Activated T-cell treated with anti-CD3 and anti-CD28 coated beads for 4 hours (primary cell): ENCODE measurements at places on chromosomes 2 and 18.

GRCh38 chr2:219542931-219543595, 546 bp downstream of the CHPF start:
- no peak for DNase-seq

DNA sequence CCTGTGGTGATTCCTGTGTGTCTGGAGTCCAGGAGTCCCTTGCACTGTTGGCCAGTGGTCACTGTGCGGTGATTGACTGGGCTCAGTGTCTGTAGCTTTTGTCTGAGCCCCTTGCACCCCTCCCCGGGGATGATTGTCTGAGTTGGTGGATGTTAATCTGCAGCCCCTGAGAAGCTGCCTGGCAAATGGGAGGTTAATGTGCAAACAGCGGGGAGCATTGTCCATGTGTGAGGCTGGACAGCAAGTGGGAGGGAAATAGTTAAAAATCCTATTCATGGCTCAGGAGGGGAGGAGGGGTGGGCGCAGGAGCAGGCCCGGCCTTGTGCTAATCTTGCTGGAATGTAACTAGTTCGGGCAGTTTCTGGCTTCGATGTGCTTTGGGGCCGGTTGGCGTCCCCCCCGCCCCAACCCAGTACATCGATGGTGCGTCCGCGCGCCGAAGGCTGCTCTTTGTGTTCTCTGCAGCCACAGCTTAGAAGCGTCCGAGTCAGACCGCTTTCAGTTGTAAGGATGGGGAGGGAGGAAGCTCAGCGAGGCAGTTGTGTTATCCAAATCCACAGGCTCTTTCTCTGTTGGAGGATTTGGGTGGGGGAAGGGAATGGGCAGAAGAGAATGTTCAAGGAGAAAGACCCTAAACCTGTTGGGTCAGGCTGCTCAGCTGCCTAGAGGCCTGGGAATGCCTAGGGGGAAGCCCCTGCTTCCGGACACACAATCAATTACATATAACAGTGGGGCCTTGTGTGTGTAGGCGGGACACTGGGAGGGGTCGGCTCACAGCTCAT, 71.8 kb downstream of the TGOLN2 start:
- DNase-seq: no peak

DNA sequence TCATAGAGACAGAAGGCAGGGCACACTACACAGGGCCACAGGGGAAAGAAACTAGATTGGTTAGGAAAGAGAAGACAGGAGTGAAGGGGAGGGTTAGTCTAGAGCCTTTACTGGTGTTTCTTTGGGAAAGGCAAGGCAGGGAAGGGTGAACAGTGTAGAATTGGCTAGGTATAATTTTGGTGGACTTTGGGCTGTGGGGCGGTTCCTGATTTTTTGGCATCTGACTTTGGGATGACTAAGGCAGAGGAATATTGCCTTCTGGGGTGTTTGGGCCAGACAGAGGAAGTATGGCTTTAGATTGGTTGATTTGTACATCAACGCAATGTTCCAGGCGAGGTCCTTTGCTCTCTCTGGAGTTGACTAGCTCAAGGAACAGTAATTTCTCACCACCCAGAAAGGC, 534.8 kb downstream of the DCC start:
- DNase-seq: no peak

DNA sequence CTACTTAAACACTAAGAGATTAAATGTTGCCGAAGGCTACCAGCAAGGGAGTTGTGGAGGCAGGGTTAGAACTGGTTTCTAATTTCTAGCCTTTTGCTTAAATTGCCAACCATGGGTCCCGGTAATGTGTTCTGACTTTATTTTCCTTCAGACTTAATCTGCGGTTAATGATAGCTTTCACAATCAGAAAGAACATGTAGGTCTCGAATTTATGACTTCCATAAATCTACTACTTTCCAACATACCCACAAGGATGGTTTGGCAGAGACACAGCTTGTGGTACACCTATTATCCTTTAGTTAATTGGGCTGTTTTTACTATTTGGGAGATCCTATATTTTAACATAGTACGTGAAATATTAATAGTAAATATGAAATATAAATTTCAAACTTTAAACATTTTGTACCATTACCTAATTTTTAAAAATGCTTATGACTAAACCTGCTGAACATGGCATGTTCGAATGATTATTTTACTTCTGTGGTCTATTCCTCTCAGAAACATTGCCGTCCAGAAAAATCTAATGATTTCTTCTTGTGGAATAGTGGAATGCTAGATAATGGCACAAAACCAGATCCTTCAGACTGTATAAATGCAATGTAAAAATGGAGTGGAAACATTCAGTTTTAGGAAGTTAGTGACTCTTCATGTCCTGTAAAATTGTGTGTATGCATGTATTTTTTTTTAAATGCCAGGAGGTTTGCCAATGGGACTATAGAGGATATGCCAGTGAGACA, 41.3 kb downstream of the PARD3B start:
- no peak for DNase-seq

DNA sequence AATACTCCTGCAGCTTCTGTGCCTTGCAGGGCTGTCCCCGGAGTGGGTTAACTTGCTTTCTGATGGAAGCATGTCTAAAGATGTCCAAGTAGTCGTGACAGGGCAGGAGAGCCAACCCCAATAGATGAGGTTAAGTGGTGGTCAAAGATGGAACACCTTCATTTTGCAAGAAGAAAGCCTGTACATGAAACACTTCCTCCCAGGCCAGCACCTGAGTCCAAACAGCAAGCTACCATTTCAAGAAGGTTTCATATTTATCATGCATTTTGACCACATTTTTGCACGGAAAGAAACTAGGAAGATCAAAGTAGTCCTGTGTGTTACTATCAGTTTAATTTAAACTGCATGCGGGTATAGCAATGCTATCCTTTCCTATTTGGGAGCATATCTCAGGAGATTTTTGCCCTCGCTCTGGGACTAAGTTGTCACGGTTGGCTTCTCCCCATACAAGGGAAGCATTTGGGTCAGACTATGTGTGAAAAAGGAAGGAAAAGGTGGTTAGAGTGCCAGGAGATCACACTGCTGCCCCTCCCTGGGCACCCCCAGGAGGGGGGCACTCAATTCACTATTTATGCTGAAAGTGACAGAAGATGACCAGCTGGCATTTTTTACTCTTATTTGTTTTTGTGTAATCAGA, 187.6 kb downstream of the ZNF521 start:
- no peak for DNase-seq

DNA sequence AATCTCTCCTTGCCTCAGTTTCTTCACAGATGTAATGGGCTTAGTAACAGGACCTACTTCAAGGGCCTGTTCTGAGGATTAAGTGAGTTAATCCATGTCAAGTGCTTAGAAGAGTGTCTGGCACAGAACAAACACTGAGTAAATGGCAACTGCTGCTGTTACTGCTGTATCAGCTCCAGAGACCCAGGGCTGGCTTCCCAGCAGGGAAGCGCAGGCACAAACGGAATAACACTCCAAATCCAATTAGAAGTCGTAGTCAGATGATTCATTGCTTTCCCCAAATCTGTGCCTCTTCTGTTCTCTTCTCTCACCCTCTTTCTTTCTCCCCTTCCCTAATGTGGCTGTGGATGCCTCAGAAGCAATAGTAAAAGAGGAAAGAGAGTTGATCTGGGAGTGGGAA, 101.1 kb upstream of the FZD7 start:
- no peak for DNase-seq

DNA sequence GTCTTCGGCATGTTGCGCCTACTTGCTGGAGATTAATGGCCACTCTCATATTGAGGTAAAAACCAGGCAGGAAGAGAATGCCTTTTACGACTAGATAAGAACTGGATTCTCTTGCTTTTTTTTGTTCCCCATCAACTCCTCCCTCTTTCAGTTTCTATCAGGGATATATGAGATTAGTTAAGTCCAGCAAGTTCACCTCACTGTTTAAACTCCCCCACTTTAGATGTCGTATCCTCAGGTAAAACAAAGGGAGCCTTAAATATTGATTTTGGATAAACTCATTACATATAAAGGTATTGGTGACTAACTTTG, 98.4 kb downstream of the PLEKHM3 start:
- DNase-seq: no peak

GRCh38 chr18:70334728-70335329, 46.0 kb downstream of the SOCS6 start:
- no peak for DNase-seq

- no peak for DNase-seq
Observed at GRCh38 chr2:71330585-71331330, 824 bp upstream of the ZNF638 start.

DNA sequence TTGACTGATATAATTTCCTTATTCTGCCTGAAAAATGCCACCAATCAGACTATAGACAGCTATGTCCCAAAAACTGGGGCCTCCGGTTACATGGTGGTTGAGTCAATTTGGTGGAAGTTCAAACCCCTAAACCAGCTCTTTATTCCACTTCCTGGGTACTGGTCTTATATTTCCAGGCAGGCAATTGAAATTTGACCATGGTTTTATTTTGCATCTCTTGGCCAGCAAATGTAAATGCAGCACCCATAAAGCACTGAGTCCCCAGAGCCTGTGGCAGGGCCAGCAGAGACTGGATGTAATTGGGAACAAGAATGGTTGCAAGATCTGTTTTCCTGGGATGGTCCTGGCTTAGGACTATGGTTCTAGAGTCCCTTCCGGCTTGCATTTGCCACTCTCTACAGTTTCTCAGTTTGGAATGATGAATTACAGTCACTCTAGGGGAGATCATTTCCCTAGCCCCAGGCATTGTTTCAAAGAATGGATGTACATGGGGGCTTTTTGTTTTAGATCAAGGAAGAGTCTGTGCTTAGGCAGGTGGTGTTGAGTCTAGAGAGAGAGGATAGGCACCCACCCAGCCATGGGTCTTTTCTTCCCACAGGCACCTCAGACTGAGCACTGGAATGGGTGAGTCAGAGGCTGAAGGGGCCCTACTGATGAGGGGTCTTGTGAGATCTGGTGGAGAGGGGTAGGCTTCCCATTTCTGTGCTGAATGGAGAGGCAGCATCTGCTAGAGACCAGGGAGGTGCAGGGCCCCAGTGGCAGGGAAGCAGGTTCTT, 108.4 kb upstream of the CDC42EP3 start:
- DNase-seq: no peak

- no peak for DNase-seq
Observed at GRCh38 chr2:910698-911097, 40.0 kb upstream of the SNTG2 start.

- DNase-seq: no peak
Observed at GRCh38 chr2:49037197-49037596, 117.1 kb downstream of the FSHR start.

GRCh38 chr2:18387441-18388206, 172.8 kb downstream of the RDH14 start:
- peak; percentile 38 for DNase-seq

DNA sequence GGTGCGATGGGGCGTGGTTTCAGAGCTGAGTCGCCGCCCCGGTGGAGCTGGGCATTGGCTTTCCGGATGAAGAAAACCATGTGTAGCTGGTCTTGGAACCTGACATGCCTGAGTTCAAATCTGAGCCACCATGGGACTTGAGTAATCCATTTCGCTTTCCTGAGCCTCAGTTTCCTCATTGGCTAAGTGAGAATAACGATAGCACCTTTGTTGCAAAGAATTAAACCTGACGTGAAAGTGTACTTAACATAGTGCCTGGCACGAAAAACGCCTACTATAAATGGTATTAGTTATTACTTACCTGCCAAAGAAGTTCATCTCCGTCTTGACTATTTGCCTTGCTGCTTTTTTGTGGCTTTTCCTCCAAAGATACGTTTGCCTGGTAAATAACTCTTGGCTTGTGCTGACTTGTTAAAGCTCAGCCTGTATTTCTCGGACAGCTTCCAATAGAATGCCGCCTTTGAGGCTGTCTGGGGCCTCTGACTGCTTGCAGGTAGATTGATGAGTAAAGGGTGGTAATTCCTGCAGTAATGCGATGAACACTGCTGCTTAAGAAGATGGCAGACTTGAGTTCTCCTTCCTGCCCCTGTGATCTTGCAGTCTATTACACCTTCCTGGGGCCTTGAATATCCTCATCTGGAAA, 1.3 kb downstream of the CDCA7 start:
- DNase-seq: no peak

DNA sequence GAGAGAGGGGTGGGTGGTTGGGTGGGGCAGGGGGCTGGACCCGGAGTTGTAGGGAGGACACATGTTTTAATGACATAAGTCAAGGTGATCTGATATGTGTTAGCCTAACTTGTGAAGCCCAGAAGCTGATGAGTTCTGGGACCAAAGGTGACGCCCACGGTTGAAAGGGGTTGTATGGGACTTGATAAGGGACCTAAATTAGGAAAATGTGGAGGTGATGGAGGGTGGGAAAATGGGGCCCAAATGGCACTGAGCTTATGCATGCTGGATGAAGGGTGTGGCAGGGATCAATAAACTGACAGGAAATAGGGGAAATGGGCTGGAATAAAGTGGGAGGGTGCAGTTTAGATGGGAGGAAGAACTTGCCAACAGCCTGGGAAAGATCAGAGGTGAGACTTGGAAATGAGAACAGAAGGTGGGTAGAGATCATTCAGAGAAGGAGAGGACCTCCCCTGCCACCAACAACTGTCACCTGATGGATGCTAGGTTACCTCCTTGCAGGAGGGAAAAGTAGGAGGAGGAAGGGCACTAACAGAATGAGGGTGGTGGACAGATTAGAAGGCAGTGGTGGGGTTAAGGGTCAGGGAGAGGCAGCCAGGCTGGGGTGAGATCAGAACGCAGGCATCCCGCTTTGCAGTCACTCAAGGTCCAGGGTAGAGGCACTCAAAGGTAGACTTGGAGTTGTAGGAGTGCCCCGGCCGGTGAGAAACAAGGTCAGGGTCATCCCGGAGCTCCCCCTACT, 15.3 kb downstream of the WNT10A start:
- no peak for DNase-seq

DNA sequence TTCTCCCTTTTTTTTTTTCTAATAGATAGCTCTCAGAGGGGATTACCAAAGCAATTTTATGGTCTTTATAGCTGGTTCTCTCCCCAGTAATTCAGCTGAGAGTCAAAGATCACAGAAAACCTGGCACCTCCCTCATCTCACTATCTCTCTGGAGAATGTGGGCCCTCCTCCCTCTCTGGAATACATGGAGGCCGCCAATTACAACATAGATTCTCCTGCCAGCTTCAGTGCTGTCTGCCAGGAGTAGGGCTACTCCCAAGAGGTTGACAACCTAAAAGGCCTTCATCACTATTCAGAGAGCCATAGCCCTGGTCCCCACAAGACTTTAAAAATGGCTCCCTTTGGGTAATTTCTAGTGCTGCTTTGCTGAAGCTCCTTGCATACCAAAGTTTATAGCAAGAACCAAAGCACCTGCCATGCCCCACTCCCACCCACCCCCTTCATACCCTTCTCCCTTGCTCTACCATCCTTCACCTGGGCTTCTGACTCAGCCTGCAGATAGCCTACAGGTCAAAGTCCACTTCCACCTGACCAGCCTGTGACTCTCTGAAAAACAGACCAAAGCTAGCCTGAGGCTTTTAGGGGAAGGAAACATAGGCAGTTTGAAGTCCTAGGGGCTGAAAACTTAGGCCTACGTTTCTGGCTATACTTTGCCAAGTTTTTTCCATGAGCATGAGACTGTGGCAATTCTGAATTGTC, 472.3 kb downstream of the TNS1 start:
- no peak for DNase-seq

GRCh38 chr2:128311216-128311754, 7.4 kb downstream of the HS6ST1 start:
- no peak for DNase-seq

GRCh38 chr2:102239344-102239743, 52.5 kb downstream of the IL1RL2 start:
- no peak for DNase-seq
